GM23248 (cell line): ENCODE measurements at places on chromosomes 6 and 20.
A peak's percentile ranks its signal among the peaks of the same experiment; 100 is the strongest.

- no peak for DNase-seq
These were observed 2.6 kb downstream of the CST4 start for GRCh38 chr20:23686046-23686750.

DNA sequence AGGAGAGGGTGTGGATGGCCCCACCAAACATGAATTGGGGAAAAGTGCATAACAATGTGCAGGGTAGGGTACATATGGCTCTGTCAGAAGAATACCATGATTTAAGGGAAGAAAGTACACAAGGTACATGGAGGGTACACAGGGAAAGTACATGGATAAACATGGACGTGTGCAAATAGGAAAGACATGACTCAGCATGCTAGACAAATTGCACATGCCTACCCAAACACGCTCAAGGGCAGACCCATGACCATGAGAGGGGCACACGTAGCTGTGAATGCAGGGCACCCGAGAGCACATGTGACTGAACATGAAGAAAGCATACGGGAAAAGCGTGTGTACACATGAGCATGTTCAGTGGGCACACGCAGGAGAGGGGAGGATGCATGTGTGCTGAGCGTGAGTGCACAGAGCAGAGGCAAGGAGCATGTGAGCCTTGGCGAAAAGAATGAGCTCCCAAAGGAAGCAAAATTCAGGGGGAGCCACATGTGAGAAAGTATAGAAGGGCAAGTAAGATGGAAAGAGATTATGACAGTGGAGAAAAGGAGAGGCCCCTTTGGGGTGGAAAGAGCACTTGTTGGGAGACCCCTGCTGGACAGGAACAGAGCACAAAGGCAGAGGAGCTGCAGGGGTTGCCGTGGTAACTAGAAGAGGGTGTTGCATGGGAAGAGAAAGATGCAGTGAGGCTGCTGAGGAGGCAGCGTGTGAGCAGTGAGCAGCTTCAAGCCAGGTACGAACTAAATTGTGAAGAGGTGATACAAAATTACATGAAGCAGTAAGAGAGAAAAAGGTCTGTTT, 17.8 kb downstream of the OR2H2 start:
- DNase-seq, result peak; percentile 23

- no peak for DNase-seq
These were observed 146.5 kb downstream of the ZMYND8 start for GRCh38 chr20:47209982-47210381.

DNA sequence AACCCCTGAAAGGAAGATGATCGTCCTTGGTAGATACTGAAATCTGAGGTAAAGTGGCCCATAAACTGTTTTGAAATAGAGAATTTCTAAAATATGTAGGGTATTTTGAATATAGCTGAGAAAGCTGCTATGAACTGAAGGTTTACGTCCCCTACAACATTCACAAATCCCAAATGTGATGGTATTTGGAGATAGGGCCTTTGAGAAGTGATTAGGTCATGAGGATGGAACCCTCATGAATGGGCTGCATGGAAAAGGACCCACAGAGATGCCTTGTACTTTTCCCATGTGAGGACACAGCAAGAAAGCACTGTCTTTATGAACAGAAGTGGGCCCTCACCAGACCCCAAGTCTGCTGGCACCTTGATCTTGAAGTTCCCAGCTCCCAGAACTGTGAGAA, 6.8 kb upstream of the PNISR start:
- no peak for DNase-seq
